WERI-Rb-1 (cell line): ENCODE measurements at places on chromosomes 6 and 20.

DNA sequence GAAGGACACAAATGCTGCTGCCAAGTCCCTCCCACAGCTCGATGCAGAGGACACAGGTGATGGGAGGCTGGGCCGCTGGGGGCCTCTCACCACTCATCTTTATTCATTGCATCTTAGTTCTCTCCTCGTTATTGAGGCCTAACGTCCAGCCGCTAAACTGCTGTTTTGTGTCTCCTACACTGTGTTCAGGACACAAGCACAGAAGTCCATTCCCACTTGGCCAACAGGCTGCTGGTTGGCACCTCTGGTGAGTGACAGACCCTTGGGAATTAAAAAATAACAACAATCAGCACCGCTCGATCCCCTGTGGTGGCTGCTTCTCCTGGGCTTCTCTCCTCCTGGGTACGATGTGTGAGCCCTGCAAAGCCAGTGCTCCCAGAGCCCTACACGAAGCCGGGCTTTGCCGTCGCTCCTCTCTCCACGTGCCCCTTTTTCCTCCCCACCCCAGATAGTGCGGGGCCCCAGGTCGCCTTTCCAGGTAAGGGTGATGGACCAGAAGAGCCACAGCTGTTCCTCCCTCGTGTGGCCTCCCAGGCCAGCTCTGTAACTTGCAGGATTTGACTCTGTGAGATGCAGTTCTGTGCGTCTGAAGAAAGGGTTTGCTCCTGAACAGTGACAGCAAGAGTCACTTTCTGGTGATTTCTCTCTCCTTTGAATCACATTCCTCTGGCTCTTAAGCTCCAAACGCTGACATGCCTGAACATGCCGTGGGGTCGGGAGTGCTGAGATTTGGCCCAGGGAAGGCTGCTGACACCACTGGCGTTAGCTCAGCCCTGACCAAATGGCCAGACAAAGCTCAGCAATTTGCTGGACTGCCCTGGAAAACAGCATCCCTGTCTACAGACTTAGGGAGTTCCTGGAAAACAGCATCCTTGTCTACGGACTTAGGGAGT lies 59.3 kb downstream of the DLL1 start:
- DNase-seq = peak; percentile 50

GRCh38 chr6:169784821-169785340 lies 33.5 kb downstream of the ERMARD start:
- DNase-seq = no peak

GRCh38 chr6:166584155-166584554 lies 2.3 kb downstream of the RAMACL start:
- DNase-seq = no peak

GRCh38 chr20:22692119-22692475 lies 107.7 kb upstream of the FOXA2 start:
- no peak for DNase-seq

DNA sequence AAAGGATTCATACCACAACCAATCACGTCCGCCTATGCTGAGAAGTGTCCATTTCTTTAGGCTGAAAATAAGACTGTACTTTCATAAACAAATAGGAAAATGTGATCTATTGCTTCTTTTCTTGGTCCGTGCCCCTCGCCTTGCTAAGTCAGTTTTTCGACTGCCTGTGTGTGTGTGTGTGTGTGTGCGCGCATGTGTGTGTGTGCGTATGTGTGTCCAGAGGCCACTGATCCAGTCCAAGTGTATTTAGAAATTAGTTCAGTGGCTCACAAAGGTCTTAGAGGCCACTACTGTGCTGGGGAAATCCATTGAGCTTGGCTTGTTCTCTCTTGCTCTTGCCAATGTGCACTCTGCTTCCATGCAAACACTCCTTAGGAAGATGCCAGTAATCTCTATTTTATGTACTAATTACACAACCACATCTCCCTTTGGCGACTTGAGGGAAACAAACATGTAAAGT lies 50.5 kb downstream of the SLC22A23 start:
- DNase-seq = no peak

DNA sequence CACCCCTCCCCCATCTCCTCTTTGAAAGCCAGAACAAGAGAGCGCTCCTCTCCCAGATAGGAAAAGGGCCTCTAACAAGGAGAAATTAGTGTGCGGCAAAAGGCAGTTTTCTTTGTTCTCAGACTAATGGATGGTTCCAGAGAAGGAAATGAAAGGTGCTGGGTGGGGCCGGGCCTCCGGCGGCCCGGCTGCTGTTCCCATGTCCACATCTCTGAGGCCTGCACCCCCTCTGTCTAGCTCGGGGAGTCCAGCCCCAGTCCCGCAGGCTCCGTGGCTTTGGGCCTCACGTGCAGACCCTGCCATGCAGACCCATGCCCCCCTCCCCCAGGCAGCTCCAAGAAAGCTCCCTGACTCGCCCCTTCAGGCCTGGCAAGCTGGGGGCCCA lies 35.8 kb upstream of the MRGBP start:
- no peak for DNase-seq

DNA sequence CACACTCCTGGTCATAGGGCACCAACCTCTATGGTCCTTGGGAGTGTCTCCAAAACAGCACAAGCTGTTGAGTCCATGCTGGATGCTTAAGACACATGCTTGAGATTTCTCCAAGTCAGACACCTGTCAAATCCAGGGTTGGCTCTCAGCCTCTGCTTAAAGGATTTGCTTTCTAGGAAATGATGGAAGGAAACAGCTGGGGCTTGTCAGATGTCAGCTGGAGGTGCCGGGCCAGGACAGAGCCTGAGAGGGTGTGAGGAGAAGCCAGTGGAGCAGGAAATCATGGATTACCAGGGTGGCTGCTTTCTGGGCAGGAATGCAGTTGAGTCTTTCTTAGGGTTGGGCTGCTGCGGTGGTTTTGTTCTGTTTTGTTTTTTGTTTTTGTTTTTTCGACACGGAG lies 83.0 kb upstream of the FAM184A start:
- DNase-seq = peak; percentile 82

- DNase-seq = no peak
These were observed 11.9 kb downstream of the NUS1 start for GRCh38 chr6:117687021-117687648.

- DNase-seq = peak; percentile 83
These were observed 24.0 kb downstream of the FGD2 start for GRCh38 chr6:37029249-37029971.

GRCh38 chr20:58453391-58453790 lies 61.8 kb downstream of the APCDD1L start:
- DNase-seq = no peak

GRCh38 chr6:141398949-141399348 lies 733.8 kb upstream of the GJE1 start:
- DNase-seq = no peak

- no peak for DNase-seq
These were observed 59.5 kb downstream of the ZMYND8 start for GRCh38 chr20:47296950-47297349.

DNA sequence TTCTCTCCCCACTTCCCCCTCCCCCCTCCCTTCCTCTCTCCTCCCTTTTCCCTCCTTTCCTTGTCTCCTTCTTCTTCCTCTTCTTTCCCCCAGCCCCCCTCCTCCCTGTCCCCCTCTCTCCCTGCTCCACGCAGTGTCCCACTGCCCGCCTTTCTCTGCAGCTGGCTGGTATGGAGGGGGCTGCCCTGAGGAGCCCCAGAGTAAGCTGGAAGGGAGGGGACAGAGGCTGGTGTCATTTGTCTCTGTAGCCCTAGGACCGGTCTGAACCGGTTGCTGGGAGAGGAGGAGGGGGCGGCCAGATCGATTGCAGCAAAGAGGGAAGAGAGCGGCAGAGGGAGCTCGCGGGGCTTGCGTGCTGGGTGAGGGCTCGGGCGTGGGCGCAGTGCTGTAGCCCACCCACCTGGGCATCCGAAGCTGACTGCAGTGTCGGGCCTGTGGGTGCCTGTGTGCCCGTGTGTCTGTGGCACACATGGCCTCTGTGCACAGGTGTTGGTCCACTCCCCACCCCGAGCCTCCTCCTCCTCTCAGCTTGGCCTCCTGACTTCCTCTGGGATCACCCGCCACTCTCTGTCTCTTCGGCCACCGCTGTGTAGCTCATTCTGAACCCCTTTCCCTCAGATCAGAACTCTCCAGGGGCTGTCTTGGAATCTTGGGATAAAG lies 50.6 kb downstream of the SRC start:
- DNase-seq = peak; percentile 95

DNA sequence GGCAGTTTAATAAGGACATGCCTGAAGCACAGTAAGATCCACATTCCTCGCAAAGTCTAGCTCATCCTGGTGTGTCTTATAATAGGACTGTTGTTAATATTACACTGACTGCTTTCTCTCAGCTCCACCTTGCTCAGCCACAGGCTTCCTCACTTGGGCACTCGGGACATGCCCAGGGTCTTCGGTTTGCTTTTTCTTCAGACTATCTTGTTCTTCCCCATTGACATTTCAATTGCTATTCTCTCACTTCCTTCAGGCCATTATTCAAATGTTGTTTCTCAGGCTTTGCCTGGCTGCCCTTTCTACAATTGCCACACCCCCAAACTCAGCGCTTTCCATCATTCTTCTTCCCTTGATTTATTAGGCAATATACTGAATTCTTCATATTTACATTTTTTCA lies 274.8 kb upstream of the RGS17 start:
- DNase-seq = no peak

DNA sequence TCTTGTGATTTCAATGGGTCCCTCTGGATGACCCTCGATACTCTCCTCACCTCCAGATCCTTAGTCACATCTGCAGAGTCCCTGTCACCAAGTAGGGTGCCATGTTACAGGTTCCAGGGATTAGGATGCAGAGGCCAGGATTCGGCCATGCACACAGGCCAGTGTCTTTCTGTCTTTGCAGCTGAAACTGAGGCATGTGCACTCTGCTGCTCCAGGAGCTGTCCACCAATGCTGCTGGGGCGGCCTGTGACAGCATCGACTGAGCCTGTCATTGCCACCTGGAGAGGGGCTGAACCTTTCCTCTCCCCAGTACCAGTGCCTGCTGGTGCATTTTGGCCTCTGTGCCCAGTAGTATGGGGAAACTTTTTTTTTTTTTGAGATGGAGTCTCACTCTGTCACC lies 4.4 kb upstream of the RBM38 start:
- DNase-seq = no peak

GRCh38 chr20:44118185-44119033 lies 68.6 kb downstream of the JPH2 start:
- DNase-seq = no peak

- DNase-seq = no peak
These were observed 143.7 kb upstream of the SLC22A16 start for GRCh38 chr6:110620065-110620464.

GRCh38 chr6:5713519-5713918 lies 293.2 kb downstream of the NRN1 start:
- no peak for DNase-seq
